Fibroblast of skin of right quadriceps (primary cell): ENCODE measurements at places on chromosomes 6 and 20.

GRCh38 chr6:118685823-118686449 lies 34.5 kb upstream of the CEP85L start:
- no peak for DNase-seq

DNA sequence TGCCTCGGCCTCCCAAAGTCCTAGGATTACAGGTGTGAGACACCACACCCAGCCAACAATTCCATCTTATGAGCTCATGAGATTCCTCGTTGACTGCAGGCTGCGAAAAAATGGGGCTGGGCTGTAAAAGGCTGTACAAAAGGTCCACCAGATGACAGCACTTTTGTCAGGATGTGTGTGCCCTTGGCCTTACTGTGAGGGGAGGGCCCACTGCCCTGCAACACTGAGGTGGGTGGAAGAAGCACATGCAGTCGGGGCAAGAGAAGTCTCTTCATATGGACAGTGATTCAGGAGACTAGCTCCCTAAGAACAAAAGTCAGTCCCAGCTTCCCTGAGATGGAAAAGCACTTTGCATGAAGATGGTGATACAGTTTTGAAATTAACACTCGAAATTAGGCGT lies 50.5 kb downstream of the KCTD20 start:
- no peak for DNase-seq

- peak; percentile 39 for DNase-seq
Observed at GRCh38 chr6:64224819-64225218, 589.2 kb downstream of the PHF3 start.

DNA sequence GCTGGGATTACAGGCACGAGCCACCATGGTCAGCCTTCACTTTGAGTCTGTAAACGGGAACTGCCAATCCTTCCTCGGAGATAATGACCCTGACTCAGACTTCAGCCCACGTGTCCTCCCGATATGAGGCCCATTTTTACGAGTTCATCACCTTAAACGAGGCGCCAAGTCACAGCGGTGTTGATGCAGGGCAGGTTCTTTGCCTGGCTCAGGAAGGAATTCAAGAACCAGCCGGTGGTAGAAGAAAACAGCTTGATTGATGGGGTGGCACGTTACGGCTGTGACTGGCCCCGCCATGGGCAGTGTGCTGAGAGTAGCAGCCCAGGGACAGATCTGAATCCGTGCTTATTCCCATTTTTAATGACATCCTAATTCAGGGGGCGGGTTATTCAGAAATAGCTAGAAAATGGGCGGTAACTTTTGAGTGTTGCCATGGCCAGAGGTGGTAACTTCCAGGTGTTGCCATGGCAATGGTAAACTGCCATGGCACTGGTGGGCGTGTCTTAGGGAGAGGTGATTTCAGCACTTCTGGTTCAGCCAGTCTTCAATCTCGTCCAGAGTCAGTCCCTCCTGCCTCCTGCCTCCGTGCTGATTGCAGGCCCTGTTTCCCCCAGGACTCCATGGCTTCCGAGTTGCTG lies 9.1 kb upstream of the MAP1LC3A start:
- DNase-seq, result no peak

GRCh38 chr20:39338469-39339376 lies 376.6 kb downstream of the DHX35 start:
- peak; percentile 3 for DNase-seq

DNA sequence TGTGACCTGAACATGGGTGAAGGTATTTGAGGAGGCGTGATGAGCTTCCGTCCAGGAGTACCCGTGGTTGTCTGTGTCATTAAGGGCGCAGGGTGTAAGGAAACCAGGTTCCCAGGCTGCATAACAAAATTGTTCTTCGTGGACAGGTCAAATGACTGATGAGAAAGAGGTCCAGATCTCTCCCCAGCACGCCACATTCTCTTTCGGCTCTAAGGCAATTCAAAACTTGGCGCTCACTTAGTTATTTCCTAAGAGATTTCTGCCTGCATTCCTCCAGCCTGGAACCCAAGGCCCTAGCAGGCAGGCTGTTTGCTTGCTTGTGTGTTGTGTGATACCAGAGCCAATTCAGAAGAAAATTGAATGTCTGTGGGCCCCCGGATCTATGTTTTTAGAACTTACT lies 139.9 kb downstream of the AGPAT4 start:
- DNase-seq, result no peak

DNA sequence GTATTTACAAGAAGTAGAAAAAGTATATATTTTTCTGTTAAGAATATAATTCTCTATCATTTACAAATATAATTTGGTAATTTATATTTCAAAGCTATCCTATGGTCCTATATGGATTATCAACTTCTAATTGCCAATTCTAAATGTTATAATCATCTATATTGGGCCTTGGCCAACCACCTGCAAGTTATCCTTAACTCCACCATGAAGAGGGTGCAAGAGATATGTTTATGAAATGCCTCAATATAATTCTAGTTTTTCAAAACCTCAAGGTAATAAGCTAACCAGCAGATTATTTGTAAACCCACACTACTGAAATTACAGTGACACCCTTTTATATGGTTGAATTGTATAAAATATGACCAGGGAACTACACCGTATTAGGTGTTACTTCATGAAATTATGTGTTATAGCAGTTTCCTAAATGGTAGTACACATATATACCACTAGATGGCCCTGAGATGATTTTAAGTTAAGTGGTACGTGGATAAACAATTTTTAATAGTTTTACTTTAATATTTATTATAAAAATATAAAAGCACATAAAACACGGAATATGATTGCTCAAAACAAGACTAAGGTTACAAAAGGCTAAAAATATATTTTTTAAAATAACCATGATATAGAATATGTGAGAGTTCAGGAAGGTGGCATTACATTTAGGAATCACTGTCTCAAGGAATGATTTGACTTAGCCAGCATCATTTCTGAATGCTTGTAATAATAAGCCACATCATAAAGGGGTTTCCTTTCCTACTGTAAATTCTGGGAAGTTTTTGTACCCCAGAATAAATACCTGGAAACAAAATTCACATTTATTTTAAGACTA lies 9.8 kb upstream of the PNISR start:
- peak; percentile 20 for DNase-seq

DNA sequence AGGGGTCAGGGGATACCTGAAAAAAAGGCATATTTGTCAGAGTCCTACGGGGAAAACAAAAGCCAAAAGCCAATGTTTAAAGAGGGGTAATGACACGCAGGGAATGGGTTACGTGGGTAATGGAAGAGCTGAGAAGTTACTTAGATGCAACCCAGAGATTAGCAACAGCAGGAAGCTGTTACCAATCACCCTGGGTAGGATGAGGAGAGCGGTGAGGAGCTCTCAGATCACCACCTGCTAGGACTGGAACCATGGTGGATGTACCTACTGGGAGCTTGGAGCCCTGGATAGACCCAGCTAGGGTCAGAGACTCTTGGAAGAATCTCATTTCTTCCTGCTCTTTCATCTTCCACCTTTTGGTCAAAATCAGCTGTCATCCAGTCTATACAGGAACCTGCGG lies 51.2 kb upstream of the RNF24 start:
- no peak for DNase-seq

GRCh38 chr6:3352678-3353077 lies 93.9 kb downstream of the PSMG4 start:
- no peak for DNase-seq

- no peak for DNase-seq
Observed at GRCh38 chr6:36912030-36912454, 26.3 kb downstream of the C6orf89 start.

DNA sequence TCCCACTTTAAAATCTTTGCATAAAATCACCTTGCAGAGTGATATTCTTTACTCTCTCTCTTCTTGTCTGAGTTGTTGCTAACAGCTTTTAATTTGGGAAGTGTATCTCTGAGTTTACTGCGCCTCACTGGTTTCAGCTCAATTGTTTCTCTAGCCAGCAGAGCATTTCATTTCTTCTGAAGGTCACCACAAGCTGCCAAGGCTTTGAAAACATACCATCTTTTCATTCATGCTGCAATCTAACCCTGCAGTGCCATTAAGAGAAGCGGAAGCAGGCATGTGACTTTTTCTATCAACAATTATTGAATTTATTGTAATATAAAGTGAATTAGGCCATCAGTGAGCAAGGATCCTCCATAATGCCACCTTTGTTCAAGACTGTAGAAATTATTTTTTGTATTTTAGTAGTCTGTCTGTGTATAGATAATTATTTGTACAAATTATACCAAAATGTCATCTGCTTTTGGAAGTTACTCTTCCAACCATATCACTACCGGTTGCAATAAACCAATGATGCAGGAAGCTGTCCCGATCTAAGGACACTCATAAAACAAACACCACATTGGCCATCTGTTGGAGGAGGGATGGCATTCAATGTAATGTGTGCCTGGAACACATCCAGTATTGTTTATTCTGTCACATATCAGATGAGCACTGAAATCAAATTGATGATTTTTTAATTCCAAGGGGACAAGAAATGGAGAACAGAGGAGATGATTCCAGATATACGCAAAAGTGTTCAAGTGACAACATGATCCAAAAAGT lies 26.8 kb downstream of the HS3ST5 start:
- DNase-seq, result no peak
